ENCODE measurements at places on chromosomes 4 and X. TPM values are rescaled to one million over a fixed set of nuclear protein-coding genes. Genes with fewer than 3 reads are reported as not detected.

GRCh38 chr4:124846306-124846705 lies 133.8 kb upstream of the ANKRD50 start:
- no peak for DNase-seq

DNA sequence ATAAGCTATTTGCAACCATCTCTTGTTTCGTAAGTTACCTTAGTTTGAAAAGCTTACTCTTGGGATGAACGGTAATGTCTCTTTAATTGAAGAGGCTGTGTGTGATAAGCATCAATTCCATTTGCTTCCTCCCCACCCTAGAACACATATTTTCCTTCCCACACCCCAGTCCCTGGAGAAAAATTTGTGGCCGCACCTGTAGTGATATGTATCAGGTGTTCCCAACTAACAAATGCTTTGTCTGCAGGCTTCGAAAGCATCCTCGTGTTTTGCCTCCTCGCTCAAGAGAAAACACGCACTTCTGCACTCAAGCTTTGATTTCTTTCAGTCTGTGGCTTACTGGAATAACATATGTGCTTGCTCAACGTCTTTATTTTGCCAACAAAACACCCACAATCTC lies 143.8 kb upstream of the OTUD4 start:
- DNase-seq: no peak

DNA sequence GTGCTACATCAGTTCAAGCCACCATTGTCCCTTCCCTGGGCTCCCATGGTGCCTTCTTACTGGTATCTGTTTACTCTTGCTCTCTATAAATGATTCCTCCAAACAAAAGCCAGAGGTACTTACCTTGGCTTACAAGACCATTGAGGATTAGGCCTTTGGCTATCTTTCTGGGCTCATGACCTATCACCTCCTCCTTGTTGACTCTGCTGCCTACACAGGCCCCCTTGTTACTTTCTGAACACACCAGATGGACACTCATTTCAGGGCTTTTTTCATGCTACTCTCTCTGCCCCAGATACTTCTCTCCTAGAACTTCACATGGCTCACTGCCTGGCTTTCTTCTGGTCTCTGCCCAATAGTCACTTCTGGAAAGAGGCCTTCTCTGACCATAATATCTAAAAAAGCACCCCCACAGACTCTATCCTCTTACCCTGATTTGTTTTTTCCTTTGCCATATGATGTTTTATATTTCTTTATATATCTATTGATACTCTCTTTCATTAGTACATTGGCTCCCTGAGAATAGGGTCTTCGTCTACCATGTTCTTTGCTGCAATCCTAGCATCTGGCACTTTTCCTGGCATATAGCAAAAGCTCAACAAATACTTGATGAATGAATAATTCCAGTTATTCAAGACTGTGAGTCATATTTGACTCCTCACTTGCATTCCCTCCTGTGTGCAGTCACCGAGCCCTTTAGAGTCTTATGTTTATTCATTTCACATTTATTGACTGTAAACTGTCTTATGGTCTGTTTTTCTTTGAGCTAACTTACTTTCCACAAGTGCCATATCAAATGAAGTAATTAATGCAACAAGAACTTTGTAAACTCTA lies 27.1 kb upstream of the TAPT1 start:
- DNase-seq: no peak

DNA sequence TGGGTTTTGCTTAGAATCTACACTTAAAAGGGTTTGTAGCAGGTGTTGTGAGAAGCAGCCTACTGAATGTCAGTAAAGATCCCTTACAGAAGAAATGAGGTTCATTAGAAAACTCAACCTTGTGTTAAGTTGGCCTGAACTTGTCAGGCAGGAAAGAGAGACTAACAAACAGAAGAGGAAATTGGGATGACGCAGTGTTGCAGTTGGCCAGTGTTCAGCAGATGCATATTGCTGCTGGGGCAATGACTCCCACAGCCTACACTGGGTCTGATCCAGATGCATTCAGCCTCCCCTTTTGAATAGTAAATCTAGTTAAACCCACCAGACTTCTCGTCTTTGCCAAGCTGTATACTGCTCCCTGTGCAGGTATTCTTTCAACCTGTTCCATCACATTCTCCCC lies 409.4 kb downstream of the UBE2NL start:
- no peak for DNase-seq

DNA sequence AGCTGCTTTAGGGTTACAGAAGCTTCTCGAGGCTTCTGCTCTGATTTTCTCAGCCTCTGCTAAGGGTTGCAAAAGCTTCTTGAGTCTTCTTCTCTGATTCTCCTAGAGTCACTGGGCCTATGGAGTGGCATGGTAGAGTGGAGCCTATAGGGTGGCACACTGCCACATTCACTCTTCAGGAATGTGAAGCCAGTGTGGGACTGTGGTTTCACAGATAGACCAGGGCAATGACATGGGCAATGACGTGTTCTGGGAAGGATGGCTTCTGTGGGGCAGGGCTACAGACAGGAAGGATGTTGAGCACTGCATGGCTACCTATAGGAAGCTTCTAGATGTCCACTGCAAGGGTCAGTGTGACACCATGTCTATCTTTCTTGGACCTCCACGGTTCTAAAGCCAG lies 11.0 kb upstream of the MAMLD1 start:
- peak; percentile 40 for DNase-seq

DNA sequence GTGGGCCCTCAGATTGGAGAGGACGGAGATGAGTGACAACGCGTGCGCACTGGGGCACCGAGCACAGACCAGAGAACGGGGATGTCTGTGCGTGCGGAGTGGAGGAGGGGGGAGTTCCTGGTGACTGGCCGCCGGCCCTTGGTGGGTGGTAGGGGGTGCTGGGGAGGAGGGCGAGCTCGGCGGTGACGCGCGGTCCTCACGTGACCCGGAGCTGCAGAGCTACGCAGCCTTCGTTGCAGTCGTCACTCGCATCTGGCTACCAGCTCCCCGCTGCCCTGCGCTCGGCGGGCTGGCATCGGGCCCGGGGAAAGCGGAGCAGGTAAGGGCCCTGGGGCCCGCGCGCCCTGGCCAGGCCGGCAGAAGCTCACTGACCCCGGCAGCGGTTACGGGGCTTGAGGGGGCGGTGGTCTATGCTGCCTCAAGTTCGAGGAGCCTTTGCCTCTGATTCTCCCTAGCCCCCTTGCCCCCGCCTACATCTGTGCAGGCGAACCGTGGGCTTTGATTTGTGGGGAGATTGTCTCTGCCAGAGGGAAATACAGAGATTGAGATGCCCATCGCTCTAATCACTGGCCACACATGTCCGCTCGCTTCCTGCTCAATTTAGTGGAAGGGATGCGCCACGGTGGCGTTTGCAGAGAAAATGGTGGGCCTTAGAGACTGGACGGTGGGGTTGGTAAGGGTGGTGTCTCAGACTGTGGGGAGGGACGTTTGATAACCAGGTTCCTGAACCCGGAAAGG lies at the start of gene ARMCX4:
Gene ARMCX4, plus strand, starts transcription at position 245 of the 738 bp plus-strand sequence. CDS start 3,134 bp downstream, outside the sequence.
- peak; percentile 82 for DNase-seq

- DNase-seq: peak; percentile 93
Observed at GRCh38 chr4:2931512-2932301, 31.5 kb downstream of the NOP14 start.

- DNase-seq: peak; percentile 78
Observed at GRCh38 chr4:5998333-5998936, 19.8 kb downstream of the C4orf50 start.

GRCh38 chrX:26871967-26872366 lies 591.2 kb downstream of the PPP4R3C start:
- no peak for DNase-seq

GRCh38 chr4:27019766-27020165 lies 159.1 kb downstream of the STIM2 start:
- DNase-seq: no peak

- no peak for DNase-seq
Observed at GRCh38 chrX:9522378-9523155, 57.7 kb downstream of the TBL1X start.

The TAF9B gene
- 30.4 TPM for total RNA-seq

The SPANXB1 gene
- total RNA-seq: not detected

The SLITRK4 gene
- total RNA-seq: 4.2 TPM

The TMEM192 gene
- 13.8 TPM for total RNA-seq

The HTN3 gene
- total RNA-seq: not detected

The PDZD4 gene
- 22.9 TPM for total RNA-seq

The GIMD1 gene
- total RNA-seq: not detected

The SH3TC1 gene
- total RNA-seq: 45.1 TPM

The HAND2 gene
- total RNA-seq: 1.1 TPM

The TRPC3 gene
- 0.42 TPM for total RNA-seq
